ENCODE measurements at places on chromosomes 4 and X.

- DNase-seq = no peak
Observed at GRCh38 chr4:114558446-114559020, 40.1 kb upstream of the UGT8 start.

- peak; percentile 51 for DNase-seq
Observed at GRCh38 chr4:93396272-93396671, 432.3 kb upstream of the ATOH1 start.

GRCh38 chr4:28724239-28724638 is 1863.6 kb downstream of the STIM2 start:
- DNase-seq = no peak

- no peak for DNase-seq
Observed at GRCh38 chr4:144701683-144702233, 55.8 kb downstream of the HHIP start.

DNA sequence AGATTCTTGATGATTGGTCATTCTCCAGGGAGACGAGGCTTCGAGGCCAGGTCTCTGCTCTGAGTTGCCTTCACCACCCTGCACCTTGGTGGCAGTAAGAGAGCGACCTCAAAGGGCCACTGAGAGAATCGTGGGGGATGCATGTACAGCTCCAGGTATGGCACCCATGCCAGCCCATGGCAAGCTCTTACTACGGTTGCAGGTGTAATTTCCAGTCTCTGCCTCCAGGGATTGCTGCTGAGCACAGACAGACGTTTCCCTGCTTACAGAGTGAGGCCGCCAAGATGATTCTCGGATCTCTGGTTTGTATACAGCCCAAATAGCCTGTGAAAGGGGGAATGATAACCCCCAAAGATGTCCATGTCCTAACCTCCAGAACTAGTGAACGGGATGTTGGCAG is 16.3 kb upstream of the DRD5 start:
- no peak for DNase-seq

Data from non-pigmented ciliary epithelial cell (primary cell).